Transverse colon (tissue), 4 donors: ENCODE measurements at places on chromosomes 3 and 15. TPM values are rescaled to one million over a fixed set of nuclear protein-coding genes. Genes with fewer than 3 reads are reported as not detected.

GRCh38 chr3:13162549-13163320, 89.5 kb upstream of the IQSEC1 start:
- no peak for DNase-seq

- DNase-seq: no peak
These were observed 7.5 kb upstream of the ITGA11 start for GRCh38 chr15:68439506-68439905.

- no peak for DNase-seq
These were observed 8.2 kb downstream of the RCN2 start for GRCh38 chr15:76939715-76940114.

DNA sequence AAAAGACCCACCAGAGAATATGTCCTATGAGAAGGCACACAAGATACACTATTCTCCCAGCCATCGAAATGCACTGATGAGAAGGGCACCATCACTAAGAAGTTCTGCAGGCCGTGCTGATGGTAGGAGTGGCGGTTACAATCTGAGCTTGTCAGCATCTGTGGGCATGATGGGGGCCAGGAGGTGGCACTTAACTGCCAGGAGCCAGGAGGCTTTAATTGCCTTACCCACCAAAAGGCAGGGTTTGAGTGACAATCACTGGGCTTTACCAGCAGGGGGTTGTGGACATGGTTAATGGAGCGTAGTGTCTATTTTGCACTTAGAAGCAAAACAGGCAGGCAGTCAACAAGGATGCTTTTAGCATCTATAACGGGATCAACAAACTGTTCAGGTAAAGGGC, 16.0 kb upstream of the SQOR start:
- no peak for DNase-seq

DNA sequence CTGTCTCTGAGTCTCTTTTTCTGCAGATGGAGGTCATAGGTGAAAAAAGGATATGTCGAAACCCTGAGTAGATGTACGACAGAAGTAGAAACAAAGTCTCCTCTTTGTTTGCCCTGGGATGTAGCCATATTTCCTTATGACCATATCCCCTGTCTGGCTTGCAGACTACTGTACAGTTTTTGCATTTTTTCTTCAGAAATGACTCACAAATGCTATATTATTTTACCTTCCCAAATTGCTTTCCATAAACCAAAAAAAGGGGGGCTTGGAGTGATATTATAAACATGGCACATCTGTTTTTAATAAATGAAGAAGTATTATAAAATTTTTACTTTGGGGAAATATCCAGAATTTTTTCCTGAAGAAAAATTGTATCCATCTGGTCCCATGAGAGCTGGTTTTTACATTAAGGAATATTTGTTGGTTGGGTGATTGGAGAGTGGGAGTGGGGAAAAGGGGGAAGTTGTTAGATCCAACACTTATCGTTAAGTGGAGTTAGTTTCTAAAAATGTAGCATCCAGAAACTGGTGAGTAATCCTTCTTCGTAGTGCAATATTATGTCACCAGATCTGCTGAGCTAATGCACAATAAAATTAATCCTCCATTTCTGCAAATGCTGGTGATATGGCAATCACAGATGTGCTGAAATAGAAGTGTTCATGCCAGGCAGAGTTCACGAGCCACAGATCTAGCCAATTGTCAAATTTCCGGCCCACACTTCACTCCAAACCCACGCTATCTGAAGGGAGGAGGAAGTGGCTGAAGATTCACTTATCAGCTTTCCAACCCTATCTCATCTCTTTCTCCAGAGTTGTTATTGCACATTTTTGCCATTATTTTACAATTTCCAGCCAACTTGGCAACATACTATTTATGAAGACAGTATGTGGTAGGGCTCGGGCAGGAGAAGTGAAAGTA, 313.6 kb upstream of the ATP11B start:
- no peak for DNase-seq

GRCh38 chr15:42880121-42880520, 40.5 kb downstream of the TTBK2 start:
- DNase-seq: no peak

- DNase-seq: no peak
These were observed 2.2 kb downstream of the ABHD5 start for GRCh38 chr3:43692971-43693370.

DNA sequence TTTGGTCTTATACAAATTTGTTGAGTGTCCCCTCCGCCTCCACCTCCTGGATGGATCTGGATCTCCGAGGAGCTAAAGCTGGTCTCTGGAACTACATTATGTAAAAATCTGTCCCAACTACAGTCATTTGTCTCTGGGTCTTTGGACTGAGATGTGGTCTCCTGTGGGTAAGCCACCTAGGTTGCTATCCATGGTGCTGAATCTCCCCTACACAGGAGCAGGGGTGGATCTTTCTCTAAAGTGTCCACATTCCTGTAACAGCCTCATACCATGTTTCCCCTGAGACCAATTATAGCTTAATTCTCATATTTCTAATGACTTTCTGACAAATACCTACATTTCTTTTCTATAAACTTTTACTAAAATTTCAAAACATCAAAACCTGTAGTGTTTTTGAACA, 625.8 kb downstream of the TAFA4 start:
- DNase-seq: no peak

- DNase-seq: no peak
These were observed 521.9 kb upstream of the GOLIM4 start for GRCh38 chr3:168617658-168618057.

DNA sequence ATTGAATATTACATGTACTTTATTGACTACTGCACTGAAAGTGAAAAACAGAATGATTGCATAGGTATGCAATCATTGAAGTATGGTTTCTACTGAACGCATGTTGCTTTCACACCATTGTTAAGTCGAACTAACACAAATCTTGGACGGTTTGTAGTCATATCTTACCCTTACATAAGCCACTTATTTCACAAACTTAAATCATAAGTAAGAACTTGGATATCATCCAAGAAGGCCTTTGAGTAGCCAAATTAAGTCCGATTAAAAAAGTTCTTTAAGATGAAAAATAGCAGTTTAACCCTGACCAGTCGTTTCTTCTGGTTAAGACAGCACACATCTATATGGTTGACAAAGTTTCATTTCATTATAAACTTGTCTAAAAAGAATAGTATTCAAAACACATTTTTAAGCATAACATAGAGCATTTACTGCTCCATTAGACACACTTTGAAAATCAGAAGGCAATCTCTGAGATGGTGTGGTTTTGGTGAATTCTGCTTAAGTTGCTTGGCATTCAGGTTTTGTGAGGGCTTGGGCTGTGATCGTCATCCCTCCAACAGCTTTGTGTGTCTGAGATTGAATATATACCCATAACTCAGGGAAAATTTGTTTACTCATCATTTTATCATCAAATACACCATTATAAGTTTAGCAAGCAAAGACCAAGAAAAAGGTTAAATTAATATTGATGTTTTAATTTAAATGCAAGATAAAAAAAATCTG, 92.2 kb downstream of the NFKBIZ start:
- DNase-seq: no peak

DNA sequence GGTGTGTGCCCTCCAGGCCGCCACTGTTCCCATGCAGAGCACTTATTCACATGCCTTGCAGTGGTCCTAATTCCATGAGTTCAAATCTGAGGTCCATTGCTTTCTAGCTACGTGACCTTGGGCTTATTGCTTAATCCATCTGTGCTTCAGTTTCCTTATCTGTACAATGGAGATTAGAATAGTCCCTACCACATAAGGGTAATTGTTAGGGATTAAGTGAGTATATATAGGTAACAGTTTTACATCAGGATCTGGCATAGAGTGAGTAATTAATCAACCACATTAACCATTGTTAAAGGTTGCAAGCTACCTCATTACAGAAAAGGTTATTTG, 7.6 kb downstream of the CPN2 start:
- no peak for DNase-seq

GRCh38 chr15:93028111-93028631, 60.8 kb downstream of the RGMA start:
- no peak for DNase-seq

LYZL4 gene
- total RNA-seq: not detected

LRRC31 gene
- total RNA-seq: 45.7 TPM

SEMA5B gene
- not detected for total RNA-seq

HSPBAP1 gene
- total RNA-seq: 1.2 TPM

DUOXA2 gene
- total RNA-seq: not detected

RASL12 gene
- 16.7 TPM for total RNA-seq
